GM23248 (cell line): ENCODE measurements at places on chromosomes 11 and 22. TPM values are rescaled to one million over a fixed set of nuclear protein-coding genes. Genes with fewer than 3 reads are reported as not detected.

MOB2 gene
- 22.1 and 29.3 TPM in 2 replicates for total RNA-seq

CCDC81 gene
- total RNA-seq = under 0.01 and 0.13 TPM in 2 replicates

GRCh38 chr11:70853068-70853769 lies 399.2 kb downstream of the SHANK2 start:
- H3K4me3 ChIP-seq = no peak overlapping the region
- H3K27ac ChIP-seq = no peak overlapping the region
- no peaks in the 10 kb centered on the region for H3K27me3 ChIP-seq
- no peak for DNase-seq
- no peaks in the 10 kb centered on the region for H3K4me1 ChIP-seq

GRCh38 chr11:34134765-34135164 lies 29.3 kb downstream of the NAT10 start:
- no peaks in the 10 kb centered on the region for H3K4me1 ChIP-seq
- DNase-seq = no peak
- no peak overlapping the region for H3K4me3 ChIP-seq
- H3K36me3 ChIP-seq = peaks cover 46% of the 10 kb centered on the region
- no peaks in the 10 kb centered on the region for H3K27me3 ChIP-seq

DNA sequence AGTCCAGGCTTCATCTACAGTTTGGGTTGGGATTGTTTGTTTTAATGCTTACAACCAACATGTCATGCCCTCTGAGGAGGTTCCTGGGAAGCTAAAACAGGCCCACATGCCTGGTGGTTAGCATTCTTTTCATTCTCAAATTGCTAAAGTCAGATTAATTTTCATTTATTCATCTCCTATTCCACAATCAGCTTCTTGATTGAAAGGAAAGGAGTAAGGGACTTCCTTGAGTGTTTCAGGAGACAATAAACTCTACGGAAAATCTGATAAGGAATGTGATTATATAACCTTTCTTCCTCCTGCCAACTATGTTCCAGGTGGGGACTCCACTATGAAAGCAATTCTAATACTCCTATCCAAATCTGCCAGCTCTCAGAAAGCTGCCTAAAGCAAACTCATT lies 30.8 kb downstream of the MRTFA start:
- no peak overlapping the region for H3K4me3 ChIP-seq
- no peaks in the 10 kb centered on the region for H3K27me3 ChIP-seq
- H3K4me1 ChIP-seq = peaks cover 55% of the 10 kb centered on the region
- H3K27ac ChIP-seq = no peak overlapping the region

DNA sequence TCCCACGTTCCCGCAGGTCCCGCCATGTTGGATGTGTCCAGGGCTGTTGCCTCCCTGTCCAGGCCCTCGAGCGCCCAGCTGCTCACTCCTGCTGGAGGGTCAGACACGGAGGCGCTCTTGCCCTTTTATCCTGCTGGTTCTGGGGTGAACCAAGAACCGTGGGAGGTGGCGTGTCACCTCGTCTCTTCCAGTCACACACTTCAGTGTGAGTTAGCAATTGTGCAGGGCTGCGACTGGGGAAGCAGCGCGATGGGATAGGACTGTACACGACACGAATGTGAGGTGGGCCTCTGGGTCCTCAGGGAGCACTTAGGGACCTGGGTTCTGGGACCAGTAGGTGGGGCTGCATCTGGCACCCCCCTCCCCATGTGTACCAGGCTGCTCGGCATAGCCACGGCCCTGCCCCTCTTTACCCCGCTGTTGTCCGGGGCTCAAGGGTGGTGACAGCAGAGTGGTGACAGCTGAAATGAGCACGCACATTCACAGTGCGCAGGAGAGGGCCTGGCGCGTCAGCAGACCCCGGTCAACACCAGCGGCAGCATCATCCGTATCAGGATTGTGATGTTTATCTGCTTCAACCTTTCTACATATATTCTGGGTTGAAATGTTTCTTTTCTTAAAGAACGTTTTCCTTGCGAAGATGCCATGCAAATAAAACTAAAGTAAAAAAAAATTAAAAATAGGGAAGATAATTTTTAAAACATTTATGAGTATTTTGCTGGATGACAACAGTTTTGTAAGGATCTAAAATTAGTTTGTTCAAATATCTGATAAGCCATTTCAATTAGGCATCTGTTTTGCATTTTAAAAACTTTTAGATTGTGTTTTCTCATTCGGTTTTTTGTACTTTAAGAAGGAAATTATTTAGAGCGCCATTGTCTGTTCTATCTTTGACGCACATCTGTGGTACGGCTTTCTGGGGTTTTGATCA lies 210.7 kb downstream of the TBC1D22A start:
- 0 out of 2 replicates have a peak, but pooled peaks cover 6% of the 10 kb centered on the region for H3K4me1 ChIP-seq
- no peaks in the 10 kb centered on the region for H3K27me3 ChIP-seq
- DNase-seq = no peak
- no peaks in the 10 kb centered on the region for H3K36me3 ChIP-seq
- no peak overlapping the region for H3K27ac ChIP-seq

GRCh38 chr22:36300396-36301212 lies 47.7 kb downstream of the APOL1 start:
- peaks cover 95% of the 10 kb centered on the region for H3K36me3 ChIP-seq
- H3K4me3 ChIP-seq = no peak overlapping the region
- no peak overlapping the region for H3K27ac ChIP-seq
- no peaks in the 10 kb centered on the region for H3K27me3 ChIP-seq

DNA sequence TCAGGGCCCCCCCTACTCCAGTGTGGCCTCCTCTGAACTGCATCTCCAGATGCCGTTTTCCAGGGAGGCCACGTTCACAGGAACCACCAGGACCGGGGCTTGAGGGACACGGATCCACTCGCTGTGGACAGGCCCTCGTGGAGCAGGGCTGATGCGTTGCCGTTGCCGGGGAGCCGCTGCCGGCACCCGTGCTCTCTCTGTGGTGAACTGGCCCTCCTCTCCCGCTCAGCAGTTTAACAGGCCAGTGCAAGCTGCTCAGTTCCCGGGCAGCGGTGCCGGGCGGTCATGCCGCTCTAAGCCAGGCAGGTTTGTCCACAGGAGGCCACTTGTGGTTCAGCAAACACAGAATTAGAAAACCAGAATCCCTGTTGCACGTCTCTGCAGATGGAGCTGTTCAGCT lies 301.6 kb downstream of the TBC1D22A start:
- H3K36me3 ChIP-seq = no peaks in the 10 kb centered on the region
- DNase-seq = no peak
- no peak overlapping the region for H3K4me3 ChIP-seq
- H3K4me1 ChIP-seq = no peaks in the 10 kb centered on the region

DNA sequence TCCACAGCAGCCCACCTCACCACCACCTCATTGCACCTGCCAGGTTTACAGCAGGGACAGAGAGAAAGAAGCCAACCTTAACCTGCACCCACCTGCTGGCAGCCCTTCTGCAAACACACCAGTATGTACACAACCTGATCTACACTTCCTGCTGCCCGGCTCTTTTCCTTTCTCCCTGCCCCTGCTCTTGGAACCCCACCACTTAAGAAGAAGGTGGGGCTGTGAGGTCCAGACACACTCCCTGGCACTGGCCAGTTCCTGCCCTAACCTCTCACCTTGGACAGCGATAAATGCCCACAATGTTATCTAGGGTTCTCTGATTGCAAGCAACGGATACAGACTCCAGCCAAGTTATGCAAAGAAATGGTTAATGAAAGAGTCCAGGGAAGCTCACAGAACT lies 10.8 kb upstream of the SLC35C1 start:
- H3K36me3 ChIP-seq = no peaks in the 10 kb centered on the region
- no peak for DNase-seq
- H3K4me1 ChIP-seq = no peaks in the 10 kb centered on the region
- H3K4me3 ChIP-seq = no peak overlapping the region

DNA sequence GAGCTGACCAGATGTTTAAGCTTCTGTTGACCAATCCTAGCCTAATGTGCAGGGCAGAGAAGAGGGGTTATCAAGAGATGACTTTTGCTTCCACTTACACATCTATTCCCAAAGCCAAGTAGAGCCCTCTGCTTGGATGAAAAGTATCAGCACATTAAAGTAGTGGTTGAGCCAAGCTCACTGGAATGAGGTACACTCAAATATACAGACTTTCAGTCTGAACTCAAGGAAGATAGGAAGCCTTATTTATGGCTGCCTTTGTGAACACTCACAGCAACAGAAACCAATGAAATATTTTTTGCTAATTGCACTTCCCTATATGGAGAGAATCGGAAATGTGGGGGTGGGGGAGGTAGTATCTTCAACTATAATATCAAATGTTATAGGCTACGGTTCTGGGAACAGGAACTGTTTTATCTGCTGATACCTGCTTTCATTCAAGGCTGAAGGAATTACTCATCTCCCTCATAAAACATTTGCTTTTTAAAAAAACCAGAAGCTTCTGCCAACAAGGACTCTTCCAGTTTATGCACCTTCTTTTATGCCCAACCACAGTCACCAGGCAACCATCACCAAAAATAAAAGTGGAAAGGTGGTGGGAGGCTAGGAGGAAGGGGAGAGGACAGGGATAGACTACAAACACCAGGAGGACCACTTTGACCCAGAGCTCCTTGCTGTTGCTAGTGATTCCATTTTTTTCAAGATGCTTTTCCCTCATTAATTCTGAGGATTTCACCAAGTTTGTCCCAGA lies 91.2 kb downstream of the CLPB start:
- H3K36me3 ChIP-seq = no peaks in the 10 kb centered on the region
- H3K27ac ChIP-seq = no peak overlapping the region
- no peak for DNase-seq

GRCh38 chr11:84558085-84558905 lies 1068.8 kb downstream of the DLG2 start:
- no peak overlapping the region for H3K27ac ChIP-seq
- no peaks in the 10 kb centered on the region for H3K36me3 ChIP-seq
- peaks cover 8% of the 10 kb centered on the region; the same call in 1 of the 2 replicates for H3K27me3 ChIP-seq
- H3K4me3 ChIP-seq = no peak overlapping the region
- DNase-seq = peak; percentile 76

DNA sequence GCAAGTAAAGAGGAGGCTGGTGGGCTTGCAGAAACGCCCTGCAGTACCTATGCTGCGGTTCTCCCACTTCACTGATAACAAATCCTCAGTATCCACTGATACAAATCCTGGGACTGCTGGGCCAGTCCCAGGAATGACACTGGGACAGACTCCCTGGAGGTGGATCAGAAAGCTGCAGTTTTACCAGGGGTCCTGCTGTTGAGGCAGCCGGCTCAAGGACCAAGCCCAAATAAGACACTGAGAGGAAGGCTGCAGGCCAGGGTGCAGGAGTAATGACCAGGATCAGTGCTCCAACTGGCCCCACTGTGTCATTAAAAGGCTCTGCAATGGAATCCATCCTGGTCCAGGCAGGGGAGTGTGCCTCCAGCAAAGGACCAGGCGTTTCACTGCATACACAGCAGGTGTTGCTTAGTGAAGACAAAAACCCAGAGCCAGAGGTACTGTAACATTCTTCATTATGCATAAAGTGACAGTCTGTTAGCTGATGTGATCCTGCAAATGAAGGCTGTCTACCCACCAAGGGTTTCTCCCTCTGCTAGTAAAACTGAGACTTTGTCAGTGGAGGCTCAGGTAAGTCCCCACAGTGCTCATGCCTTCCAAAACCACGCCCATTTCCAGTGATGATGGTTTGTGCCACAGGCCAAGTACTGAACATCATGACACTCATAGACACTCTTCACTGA lies 1.4 kb upstream of the C22orf39 start:
- H3K27me3 ChIP-seq = no peaks in the 10 kb centered on the region
- H3K4me1 ChIP-seq = peaks cover 3% of the 10 kb centered on the region; the same call in 1 of the 2 replicates
- DNase-seq = no peak
- peak overlapping the region; percentile 83; the same call in 1 of the 2 replicates for H3K4me3 ChIP-seq
- H3K27ac ChIP-seq = 0 out of 2 replicates have a peak overlapping the region, but pooled peaks have one; percentile 70

DNA sequence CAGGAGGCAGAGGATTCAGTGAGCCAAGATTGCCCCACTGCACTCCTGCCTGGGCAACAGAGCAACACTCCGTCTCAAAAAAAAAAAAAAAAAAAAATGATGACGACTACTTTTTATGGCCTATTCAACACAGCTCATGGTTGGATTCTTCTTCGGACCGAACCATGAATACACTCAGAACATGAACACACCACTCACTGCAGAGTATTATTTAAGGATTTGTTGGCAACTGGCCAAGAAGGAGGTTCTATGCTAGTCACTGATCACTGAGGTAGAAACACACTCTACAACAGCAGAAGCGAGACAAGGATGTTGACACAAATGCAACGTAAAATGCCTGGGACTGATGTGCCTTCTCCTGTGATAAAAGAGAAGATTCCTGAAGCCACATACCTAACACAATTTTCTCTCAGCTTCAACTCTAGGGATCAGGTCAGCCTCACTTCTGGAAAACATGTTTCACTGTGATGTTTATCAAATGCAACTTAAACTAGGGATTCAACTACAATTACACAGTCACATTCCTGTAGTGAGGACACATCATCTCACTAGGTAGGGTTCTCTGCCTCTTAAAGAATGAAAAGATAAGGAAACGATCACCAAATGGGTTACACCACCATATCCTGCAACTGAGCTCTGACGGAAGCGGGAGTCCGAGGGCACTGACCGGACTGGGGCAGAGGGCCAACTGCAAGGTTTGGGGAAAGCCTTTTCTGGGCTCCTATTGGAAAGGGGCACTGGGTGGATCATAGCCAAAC lies 82.5 kb downstream of the SGSM3 start:
- peak; percentile 21 for DNase-seq
- H3K4me3 ChIP-seq = no peak overlapping the region
- H3K27me3 ChIP-seq = no peaks in the 10 kb centered on the region
- H3K27ac ChIP-seq = no peak overlapping the region
- H3K36me3 ChIP-seq = no peaks in the 10 kb centered on the region

DNA sequence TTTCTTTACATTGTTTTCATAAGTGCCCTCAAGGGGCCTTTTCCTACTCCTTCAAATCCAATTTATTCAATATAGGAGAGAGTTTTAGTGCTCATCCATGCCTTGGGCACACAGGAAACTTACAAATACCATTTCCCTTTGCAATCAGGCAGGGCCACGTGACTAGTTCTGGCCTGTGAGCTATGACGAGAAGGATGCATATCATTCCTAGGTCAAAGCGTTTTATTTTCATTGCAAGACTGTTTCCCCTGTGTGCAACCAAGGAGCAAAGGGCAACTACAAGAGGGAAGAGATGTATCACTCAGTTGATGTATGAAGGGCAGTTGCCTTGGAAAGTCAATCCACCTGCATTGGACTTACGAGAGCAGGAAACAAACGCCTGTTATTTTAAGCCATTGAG lies 1.9 kb upstream of the TRAF6 start:
- no peak overlapping the region for H3K27ac ChIP-seq
- H3K36me3 ChIP-seq = no peaks in the 10 kb centered on the region
- DNase-seq = peak; percentile 14
- H3K4me1 ChIP-seq = peaks cover 12% of the 10 kb centered on the region

DNA sequence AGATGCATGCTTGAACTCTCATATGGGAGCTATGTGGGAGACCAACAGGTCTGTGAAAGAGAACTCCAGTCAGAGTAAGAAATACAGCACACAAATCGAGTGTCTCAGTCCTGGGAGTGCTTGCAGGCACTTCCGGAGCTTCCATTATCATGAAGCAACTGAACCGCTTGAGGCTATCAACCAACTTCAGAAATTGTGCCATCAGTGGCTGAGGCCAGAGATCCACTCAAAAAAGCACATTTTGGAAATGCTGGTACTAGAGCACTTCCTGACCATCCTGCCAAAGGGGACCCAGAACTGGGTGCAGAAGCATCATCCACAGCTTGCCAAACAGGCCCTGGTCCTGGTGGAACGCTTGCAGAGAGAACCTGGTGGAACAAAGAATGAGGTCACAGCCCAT lies 33.4 kb downstream of the GAB2 start:
- no peak overlapping the region for H3K27ac ChIP-seq
- no peaks in the 10 kb centered on the region for H3K36me3 ChIP-seq
- no peak overlapping the region for H3K4me3 ChIP-seq
- no peak for DNase-seq

- H3K4me1 ChIP-seq = peaks cover 14% of the 10 kb centered on the region
- DNase-seq = peak; percentile 84
- no peak overlapping the region for H3K4me3 ChIP-seq
- peak overlapping the region; percentile 29; the same call in 1 of the 2 replicates for H3K27ac ChIP-seq
- H3K36me3 ChIP-seq = peaks cover 9% of the 10 kb centered on the region; the same call in 1 of the 2 replicates
These were observed 206.4 kb downstream of the DBX1 start for GRCh38 chr11:19953909-19954308.
